ENCODE measurements at places on chromosomes 12 and 14.

DNA sequence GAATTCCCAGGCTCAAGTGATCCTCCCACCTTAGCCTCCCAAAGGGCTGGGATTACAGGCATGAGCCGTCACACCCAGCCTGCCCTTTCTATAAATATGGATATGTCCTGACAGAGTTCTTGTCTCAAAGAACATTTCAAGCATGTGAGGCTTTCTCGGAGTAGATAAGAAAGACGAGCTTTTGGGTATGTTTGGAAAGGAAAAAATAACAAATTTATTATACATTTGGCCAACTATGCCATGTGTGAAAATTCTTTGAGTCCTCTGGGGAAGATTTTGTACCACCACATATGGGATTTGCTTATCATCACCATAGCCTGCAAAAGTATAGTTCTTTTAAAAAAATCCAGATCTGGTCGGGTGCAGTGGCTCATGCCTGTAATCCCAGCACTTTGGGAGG lies 23.7 kb upstream of the MYBPC1 start:
- DNase-seq: no peak

DNA sequence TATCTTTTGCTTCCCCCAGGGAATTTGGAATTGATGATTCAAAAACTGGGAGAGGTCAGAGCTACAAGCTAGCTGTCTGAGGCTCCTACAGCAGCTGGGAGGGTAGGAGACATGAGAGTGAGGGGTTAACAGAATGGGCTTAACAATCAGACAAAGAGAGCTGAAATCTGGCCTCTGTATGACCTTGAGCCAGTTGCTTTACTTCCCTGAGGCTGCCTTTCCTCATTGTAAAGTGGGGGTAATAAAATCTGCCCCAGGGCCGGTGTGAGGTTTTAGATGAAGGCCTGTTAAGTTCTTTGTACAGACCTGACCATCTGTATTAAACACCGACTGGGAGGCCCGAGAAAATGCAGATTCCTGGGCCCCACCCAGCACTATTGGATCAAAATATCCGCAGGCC lies 164.3 kb upstream of the NOS1 start:
- no peak for DNase-seq

DNA sequence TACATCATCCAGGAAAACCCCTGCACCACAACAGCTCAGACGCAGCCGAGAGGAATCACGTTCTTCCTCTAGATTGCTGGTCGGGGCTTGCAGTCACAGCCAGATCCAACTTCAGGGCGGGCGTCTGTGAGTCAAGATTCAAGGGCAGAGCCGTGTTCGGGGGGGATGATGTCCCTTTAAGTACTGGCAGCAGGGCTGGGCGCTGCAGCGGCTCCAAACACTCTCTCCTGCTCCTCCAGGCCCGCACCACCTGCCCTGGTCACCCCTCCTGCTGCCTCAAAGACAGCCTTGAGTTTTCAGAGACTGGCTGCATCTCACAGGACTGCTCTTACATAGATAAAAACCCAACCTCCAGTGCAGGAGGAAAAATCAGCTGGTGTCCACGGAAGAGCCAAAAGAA lies 68.3 kb downstream of the KDM2B start:
- DNase-seq: no peak

- DNase-seq: no peak
Measured at GRCh38 chr14:105087963-105088811, 23.0 kb upstream of the GPR132 start.

DNA sequence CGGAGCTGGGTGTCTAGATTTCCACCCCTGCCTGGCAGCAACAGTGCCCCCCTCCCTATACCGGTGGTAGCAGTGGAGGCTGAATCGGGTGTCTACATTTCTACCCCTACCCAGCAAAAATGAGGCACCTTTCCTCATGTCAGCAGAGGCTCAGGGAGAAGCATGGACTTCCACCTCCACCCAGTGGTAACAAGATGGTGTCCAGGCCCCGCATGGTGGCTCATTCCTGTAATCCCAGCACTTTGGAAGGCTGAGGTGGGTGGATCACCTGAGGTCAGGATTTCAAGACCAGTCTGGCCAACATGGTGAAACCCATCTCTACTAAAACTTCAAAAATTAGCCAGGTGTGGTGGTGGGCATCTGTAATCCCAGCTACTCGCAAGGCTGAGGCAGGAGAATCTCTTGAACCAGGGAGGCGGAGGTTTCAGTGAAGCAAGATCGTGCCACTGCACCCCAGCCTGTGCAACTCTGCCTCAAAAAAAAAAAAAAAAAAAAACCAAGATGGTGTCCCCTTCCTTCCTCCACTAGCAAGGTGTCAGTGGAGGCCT lies 35.5 kb upstream of the OR5AU1 start:
- no peak for DNase-seq

GRCh38 chr12:109738878-109739665 lies 25.4 kb downstream of the FAM222A start:
- DNase-seq: no peak

GRCh38 chr12:68137335-68137830 lies 22.2 kb downstream of the IFNG start:
- DNase-seq: no peak

GRCh38 chr14:38079886-38080285 lies 127.8 kb upstream of the SSTR1 start:
- DNase-seq: no peak

DNA sequence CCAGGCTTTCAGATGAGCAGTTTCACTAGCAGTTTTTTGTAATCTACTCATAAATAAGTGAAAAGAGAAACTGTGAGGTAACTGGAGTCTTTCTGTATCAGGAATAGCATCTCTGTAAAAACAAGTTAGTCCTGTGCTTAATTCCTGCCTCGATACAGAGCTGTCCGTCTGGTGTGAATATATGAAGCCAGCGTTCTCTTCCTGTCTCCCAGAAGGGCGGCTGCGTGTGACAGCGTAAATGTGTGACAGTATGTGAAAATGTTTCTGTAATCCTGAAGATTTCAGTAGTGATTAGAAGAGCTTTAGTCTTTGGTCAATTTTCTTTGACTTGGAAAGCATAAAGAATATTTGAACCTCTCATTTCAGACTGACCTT lies 150.3 kb downstream of the FBXL14 start:
- DNase-seq: no peak

DNA sequence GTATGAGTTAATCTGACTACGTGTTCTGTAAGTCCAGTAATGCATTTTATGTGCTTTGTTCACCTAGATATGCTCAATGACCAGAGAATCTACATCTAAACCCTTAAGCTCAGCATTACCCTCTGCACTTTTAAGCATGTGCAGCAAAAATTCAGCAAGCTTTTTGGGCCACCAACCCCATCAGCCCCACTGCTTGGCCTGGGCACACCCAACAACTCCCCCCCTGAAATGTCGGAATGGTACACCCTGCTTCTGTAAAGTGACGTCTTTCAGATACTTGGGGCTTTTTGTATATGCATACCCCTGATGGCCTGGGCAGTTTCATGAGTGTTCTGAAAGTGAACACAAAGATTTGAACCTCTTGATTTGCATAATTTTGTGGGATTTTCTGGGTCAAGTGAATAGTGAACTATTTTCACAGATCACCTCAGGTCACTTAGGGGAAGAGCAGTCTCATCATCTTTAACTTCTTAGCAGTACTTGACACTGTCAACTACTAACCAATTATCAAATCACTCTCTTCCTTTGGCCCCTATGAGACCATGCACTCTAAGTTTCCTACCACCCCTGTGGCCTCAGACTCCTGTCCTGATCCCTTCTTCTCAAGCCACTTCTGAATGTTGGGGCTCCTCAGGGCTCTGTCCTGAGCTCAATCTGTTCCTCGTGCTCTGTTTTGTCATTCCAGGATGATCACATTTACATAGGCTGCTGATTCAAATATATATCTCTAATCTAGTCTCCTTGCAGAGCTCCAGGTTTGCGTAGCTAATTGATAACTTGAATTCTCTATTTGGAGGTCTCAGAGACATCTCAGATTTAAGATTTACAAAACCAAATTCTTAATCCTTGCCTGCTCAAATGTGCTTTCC lies 36.3 kb upstream of the PPM1A start:
- DNase-seq: no peak

DNA sequence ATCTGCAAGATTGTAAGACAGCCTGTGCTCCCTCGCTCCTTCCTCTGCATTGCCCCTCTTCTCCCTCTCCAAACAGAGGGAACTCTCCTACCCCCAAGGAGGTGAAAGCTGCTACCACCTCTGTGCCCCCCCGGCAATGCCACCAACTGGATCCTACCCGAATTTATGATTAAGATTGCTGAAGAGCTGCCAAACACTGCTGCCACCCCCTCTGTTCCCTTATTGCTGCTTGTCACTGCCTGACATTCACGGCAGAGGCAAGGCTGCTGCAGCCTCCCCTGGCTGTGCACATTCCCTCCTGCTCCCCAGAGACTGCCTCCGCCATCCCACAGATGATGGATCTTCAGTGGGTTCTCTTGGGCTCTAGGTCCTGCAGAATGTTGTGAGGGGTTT lies 37.4 kb downstream of the DAD1 start:
- no peak for DNase-seq

GRCh38 chr14:101030586-101030985 lies 127.1 kb upstream of the RTL1 start:
- no peak for DNase-seq

Measured in activated CD4-positive, alpha-beta T cell treated with anti-CD3 and anti-CD28 coated beads for 1 hour (primary cell).